ENCODE measurements at places on chromosomes 6 and 20.

GRCh38 chr20:15163632-15164031, 826.2 kb upstream of the FLRT3 start:
- DNase-seq = no peak

DNA sequence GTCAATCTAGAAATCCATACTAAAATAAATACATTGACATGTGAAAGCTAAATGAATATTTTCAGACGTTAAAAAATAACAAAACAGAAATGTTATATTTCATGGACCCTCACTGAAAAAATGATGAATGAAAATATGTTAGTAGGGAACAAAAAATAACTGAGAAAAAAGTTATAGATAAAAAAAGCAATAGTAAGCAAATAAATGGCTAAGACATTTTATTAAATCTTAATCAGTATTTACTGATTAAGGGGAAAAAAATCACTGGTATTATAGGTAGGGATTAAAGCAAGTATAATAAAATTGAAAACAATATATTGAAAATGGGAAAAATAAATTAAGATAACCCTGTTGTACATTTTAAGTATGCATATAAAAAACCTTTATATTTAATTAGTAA, 468.1 kb upstream of the MANEA start:
- DNase-seq = no peak

DNA sequence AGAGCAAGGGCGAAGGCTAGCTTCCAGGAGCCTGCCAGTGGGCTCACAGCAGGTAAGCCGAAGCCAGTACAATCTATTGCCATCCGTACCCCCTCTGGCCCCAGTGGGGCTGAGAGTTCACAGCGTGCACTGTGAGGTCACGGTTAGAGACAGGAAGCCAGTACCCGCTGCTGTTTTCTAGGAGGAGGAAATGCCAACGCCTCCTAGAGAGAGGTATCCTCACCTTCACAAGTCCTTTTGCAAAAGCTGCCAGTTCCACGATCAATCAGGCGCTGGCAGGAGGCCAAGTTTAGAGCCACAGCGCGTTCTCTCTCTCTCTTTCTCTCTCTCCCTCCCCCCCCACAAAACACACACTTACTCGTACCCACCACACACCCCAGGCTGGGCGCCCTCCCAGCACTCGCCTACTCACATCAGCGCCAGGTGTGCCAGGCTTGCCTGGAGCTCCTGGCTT, 22.5 kb downstream of the COL9A1 start:
- DNase-seq = no peak

DNA sequence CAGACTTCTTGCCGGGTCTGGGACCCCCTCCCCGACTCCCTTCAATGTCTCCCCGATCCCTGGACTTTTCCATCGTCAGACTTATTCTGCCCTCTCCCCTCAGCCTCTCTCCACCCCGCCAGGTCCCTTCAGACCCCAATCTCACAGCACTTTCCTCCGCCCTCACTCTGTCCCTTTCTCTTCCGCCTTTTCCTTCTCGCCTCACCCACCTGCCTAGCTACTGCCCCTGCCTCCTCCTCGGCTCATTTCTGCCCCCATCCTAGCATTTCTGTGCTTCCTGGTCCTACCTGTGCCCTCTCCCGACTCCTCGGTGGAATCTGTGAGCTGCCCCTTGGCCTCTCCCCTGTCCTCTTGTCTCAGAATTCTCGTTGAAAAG, 616 bp downstream of the CHMP4B start:
- peak; percentile 41 for DNase-seq

Data from activated B cell treated with CpG ODN at 0.5 μM for 24 hours (primary cell).